ENCODE measurements at places on chromosomes 1 and 21. TPM values are rescaled to one million over a fixed set of nuclear protein-coding genes. Genes with fewer than 3 reads are reported as not detected.

The PRDM16 gene
- total RNA-seq: not detected

The KCNA3 gene
- 95.2 TPM for total RNA-seq

The EFNA3 gene
- total RNA-seq: 2.8 TPM

The CNIH3 gene
- 1.1 TPM for total RNA-seq

The C1orf210 gene
- total RNA-seq: not detected

The SVBP gene
- total RNA-seq: 14.8 TPM

The GLIS1 gene
- not detected for total RNA-seq

The TINAGL1 gene
- total RNA-seq: not detected

The JAM2 gene
- total RNA-seq: 0.26 TPM

The HNRNPR gene
- total RNA-seq: 220 TPM
